NK-92 treated with Interleukin-12 subunit alpha and Interleukin-12 subunit beta, amount 100 ng/mL, for 24 hours (cell line): ENCODE measurements at places on chromosomes 7 and 10.

DNA sequence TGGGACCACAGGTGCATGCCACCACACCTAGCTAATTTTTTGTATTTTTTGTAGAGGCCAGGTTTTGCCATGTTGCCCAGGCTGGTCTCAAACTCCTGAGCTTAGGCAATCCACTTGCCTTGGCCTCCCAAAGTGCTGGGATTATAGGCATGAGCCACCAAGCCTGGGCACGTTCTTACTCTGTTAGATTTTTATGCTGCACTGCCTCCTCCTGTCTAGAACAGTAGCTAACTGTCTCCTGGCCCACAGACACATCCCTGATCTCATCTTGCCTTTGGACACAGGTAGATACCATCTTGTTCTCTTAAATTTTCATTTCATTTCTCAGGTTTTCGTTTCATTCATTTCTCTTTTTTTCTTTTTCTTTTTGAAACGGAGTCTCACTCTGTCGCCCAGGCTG lies 41.1 kb downstream of the BLVRA start:
- no peak for DNase-seq

- no peak for DNase-seq
Observed at GRCh38 chr10:11344550-11344949, 266.9 kb downstream of the USP6NL start.

DNA sequence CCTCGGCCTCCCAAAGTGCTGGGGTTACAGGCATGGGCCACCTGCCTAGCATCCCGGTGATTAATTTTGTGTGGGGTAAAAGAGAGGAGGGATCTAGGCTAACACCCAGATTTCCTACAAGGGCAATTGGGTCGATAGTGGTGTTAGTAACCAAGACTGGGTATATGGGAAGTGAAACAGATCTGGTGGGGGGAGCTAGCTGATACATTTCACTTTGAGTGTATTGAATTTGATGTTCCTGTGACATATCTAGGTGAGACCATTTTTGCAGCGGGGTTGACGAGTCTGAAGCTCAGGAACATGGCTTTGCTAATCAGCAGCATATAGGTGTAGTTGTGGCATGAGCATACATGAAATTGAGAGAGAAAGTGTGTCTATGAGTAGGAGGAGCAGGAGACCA lies 12.0 kb downstream of the CLCN1 start:
- no peak for DNase-seq

DNA sequence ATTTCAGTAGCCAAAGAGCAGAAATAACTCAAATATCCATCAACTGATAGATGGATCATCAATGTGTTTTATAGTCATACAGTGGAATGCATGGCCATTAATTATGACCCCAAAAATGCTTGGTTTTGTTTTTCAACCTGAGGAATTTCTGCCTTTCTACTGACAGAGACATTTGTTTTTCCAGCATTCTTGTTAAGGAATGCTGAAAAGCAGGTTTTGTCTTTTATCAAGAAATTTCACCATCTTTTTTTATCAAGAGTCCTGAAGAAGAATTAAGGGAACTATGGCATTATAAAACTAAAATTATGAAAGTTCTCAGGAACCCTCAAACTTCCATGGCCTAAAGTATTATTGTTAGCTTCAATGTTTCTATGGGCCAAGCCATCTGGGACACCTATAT lies 153.4 kb upstream of the THSD7A start:
- no peak for DNase-seq

GRCh38 chr7:1637155-1637554 lies 32.9 kb upstream of the ELFN1 start:
- no peak for DNase-seq

DNA sequence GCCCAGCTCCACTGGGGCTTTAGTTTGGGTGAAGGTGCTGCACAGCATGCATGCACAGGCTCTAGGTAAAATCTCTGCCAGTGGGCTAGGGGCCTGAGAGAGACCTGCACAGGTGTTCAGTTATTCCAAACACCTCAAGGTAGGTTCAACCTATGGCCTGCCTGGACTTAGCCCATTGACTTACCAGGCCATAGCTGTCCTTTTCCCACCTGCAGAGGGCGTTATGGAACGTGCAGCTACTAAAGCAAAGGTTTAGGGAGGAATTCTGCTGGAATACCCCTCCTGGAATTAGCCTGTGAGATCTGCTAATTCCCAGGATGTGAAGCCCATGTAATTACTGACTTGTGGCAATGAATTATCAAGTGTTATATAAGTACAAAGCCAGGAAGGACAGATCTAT lies 3.6 kb downstream of the VWC2 start:
- no peak for DNase-seq

GRCh38 chr7:28432105-28432504 lies 19.8 kb downstream of the CREB5 start:
- no peak for DNase-seq

- no peak for DNase-seq
Observed at GRCh38 chr7:149850716-149851115, 12.5 kb downstream of the ZNF862 start.

GRCh38 chr7:82021036-82021435 lies 251.2 kb upstream of the HGF start:
- DNase-seq = no peak

DNA sequence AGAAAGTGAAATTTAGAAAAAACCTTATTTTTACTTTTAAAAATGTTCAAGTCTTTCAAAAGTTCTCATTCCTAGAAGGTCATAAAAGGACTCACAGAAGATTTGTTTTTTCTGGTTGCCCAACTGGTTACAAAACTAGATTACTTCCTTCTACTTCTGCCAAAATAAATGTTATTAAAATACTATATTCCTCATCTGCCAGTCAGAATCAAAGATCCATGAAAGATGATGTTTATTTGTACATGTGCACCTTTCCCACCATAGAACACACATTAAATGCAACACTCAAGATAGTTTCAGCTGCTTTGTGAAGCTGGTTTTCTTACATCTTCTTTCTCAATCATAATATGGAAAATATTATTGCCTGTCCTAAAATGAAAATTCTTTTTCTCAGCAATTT lies 465.4 kb downstream of the ETV1 start:
- no peak for DNase-seq

DNA sequence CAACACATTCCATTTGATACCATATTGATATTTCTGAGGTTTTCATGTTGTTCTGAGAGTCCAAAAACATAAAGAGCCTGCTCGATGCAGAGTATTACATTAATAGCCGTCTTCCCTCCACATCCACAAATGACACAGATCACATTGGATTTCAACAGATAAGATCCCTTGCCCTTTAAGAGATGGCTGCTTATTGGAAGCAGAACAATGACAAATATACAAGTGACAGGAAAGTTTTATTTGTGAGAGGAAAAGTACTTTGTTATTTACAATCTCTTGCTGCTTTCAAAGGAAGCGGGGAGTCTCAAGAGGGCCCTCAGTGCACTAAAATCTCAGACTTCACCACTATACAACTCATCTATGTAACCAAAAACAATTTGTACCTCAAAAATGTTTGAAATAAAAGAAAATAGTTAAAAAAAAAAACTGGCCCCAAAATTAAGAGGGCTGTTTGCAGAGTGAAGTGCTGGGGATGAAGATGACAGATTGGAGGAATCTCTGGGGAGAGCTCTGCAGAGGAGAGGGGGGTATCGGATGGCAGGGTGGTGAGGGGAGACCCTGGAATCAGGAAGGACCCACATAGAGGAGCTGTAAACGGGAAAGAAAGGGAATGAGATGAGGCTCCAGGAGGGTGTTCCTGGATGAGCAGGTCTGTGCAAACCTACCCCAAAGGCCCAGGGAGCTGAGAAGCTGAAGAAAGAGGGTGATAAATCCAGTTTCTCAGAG lies 42.5 kb upstream of the ZNF438 start:
- no peak for DNase-seq

- DNase-seq = no peak
Observed at GRCh38 chr10:91613411-91614187, 19.3 kb downstream of the PPP1R3C start.

DNA sequence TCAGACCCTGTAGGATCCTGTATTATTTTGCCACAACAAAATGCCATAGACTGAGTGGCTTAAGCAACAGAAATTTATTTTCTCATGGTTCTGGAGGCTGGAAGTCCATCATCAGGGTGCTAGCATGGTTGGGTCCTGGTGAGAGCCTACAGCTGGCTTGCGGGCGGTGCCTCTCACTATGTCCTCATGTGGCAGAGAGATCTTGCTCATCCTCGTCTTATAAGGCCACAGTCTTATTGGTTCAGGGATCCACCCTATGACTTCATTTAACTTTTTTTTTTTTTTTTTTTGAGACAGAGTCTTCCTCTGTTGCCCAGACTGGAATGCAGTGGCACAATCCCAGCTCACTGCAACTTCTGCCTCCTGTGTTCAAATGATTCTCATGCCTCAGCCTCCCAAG lies 90.9 kb downstream of the LSM5 start:
- no peak for DNase-seq

DNA sequence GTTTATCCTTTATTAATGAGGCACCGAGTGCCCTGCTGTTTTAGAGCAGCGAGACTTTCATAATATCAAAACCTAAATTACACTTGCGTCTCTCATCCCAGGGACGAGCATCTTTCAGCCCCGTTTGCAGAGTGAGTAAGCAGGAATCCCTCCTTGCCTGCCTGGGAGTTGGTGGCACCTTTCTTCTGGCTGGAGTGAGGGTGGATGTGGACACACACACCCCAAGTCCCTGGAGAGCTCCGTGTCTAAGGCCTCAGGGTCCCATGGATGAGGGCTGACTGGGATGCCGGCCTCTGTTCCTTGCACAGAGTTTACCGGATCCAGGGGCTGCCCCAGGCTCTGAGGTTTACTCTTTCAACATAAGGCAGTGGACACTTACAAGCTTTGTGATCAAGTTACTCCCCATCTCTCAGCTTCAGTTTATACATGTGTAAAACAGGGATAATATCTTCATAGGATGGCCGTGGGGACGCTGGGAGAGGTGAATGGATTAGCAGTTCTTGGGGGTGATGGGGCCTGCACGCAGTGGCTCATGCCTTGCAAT lies 24.5 kb downstream of the POLL start:
- no peak for DNase-seq

DNA sequence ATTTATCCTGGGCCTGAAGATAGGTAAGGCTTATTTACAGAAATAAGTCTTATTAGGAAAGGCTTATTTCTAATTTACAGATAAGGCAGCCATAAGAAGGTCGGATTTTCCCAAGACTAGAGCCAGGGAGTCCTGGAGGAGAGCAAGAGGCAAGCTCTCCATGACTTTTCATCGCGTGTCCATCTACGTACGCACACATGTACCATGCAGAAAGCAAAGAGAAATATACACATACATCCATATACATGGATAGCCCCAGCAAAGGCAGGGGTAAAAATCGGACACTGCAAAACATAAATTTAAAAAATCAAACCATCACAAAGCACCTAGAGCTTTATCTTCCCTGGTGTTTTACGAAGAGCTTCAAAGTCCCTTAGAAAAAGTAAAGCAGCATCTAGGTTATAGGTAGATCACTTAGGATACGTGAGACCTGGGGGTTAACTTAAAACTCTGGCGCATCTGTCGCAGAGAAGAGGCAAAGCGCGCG lies 25.8 kb upstream of the ZRANB1 start:
- no peak for DNase-seq

DNA sequence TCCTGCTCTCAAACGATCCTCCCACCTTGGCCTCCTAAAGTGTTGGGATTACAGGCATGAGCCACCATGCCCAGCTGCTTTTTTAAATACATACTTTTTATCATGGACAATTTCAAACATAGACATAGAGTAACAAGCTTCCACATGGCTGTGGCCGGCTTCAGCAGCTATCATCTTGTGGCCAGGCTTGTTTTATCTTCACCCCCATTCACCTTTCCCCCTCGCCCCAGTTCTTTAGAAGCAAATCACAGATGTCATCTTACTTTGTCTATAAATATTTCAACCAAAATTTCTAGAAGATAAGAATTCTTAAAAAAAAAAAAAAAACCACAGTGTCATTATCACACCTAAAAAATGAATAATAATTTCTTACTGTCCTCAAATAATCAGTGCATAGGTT lies 5.9 kb downstream of the FOXK1 start:
- no peak for DNase-seq

GRCh38 chr10:110791541-110792073 lies 80.1 kb upstream of the PDCD4 start:
- no peak for DNase-seq

- DNase-seq = no peak
Observed at GRCh38 chr10:69583106-69583505, 9.9 kb upstream of the NEUROG3 start.

- no peak for DNase-seq
Observed at GRCh38 chr7:5582532-5582935, 158.9 kb upstream of the TNRC18 start.

GRCh38 chr10:103145860-103146466 lies 47.1 kb downstream of the NT5C2 start:
- no peak for DNase-seq

DNA sequence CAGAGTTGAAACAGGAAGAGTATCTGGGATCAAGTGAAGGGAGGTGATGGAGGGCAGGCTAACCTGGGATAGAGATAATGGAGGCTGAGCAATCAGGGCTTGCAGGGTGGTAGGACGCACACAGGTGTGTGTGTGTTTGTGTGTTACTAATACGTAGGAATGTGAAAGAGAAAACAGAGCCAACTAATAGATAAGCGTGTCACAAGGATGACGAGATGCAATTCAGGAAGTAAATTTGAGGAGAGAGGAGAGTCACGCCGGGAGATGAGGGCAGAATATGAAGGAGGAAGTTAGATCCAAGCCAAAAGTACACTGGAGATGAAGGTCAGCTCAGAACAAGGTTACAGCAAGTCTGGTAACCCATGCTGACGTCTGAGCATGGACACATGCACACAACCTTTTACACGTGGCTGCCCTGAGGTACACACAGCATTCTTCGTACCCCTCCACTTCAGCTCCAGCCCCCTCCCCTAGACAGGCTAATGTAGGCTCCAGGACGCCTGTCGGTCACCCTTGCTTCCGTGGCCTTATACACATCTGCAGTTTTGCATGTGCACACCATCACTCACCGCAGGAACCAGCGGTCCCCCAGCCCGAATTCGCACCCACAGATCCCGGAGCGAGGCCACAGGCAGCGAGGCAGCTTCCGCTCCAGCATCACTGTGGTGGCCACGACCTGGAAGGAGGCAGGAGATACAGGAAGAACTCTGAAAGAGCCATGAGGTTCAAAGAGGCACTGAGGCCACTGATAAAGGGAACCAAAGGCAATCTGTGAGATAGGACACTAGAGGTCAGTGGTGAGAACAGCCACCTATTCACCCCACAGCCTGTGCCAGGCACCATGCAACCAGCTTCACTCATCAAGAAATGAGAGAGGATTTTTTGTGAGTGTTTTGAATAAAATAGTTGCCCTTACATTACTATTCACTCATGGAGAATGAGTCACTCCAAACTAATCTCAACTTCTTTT lies 23.7 kb upstream of the TRPV6 start:
- no peak for DNase-seq

DNA sequence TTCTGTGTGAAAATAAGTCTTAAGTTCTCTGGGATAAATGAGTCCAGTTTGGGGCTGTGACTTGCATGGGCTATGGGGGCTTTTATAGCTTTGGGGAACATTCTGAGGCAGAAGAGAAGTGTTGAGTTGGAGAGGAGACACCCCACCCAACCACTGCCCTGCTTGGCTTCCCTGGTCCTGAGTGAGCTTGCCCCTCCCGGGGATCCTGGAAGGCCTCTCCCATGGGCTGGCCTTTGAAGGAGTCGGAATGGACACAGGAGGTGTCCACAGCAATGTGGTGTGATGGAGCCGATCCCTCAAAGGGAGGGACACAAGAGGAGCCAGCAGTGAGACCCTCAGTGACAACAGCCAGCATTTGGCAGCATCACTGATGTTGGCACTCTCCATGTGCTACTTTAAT lies 89.8 kb downstream of the GLRX3 start:
- no peak for DNase-seq
